Activated T-cell treated with anti-CD3 and anti-CD28 coated beads for 1 hour (primary cell): ENCODE measurements at places on chromosomes 2 and 18.

- no peak for DNase-seq
These were observed 421.3 kb upstream of the NXPH2 start for GRCh38 chr2:139201516-139201915.

GRCh38 chr2:64727013-64727767, 73.5 kb upstream of the SERTAD2 start:
- no peak for DNase-seq

GRCh38 chr2:192286093-192286701, 91.5 kb upstream of the TMEFF2 start:
- no peak for DNase-seq

- no peak for DNase-seq
These were observed 7.2 kb upstream of the PROC start for GRCh38 chr2:127410871-127411652.

GRCh38 chr18:33594799-33595198, 16.8 kb downstream of the ASXL3 start:
- no peak for DNase-seq

GRCh38 chr2:161165811-161166210, 5.6 kb downstream of the TANK start:
- DNase-seq: no peak

- DNase-seq: no peak
These were observed 10.5 kb downstream of the GDF7 start for GRCh38 chr2:20677301-20678085.

DNA sequence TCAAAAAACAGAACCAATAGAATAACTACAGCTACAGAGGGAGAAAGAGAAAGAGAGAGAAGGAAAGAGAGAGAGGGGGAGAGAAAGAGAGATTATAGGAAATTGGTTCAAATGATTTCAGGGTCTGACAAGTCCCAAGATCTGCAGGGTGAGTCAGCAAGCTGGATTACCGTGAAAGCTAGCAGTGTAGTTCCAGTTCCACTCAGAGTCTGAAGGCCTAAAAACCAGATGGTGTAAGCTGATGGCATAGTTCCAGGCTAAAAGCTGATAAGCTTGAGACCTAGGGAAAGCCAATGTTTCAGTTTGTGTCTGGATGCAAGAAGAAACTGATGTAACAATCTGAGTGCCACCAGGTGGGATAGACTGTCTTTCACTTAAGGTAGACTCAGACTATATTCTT, 397.7 kb downstream of the TRIB2 start:
- DNase-seq: no peak

DNA sequence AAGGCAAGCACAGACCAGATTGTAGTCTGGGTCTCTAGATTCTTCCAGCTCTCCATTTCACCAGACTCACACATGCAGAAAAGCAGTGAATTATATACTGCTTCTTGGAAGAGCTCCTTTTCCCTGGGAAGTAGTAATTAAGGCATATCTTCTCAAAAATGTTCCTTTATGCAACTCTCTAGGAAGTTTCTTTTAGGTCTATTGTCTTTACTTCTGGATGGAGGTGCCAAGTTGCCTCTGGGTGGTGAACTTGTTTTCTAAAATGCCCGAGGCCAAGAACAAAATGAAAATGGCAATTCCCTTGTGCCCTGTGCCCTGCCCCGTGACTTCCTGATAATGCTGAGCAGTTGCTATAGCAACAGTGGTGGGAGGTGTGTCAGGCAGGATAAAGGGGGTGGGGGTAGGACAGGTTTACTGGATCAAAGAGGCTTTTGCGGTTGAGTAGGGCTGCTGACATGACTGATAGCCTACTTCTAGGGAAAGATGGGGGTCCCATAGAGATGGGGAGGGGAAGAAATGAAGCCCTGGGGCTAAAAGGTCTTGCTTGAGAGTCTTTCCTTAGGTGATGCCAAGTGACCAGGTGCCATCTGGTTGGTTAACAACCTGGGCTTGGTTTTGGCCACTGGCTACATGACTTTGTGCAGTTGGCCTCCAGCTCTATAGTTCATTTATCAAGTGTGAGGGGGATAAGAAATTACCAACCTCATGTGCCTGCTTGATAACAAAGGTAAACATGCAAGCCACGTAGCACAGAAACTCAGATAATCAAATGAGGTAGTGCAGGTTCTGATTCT, 11.8 kb downstream of the IGFBP2 start:
- no peak for DNase-seq

- no peak for DNase-seq
These were observed 247.5 kb upstream of the LRATD1 start for GRCh38 chr2:14385043-14385442.

DNA sequence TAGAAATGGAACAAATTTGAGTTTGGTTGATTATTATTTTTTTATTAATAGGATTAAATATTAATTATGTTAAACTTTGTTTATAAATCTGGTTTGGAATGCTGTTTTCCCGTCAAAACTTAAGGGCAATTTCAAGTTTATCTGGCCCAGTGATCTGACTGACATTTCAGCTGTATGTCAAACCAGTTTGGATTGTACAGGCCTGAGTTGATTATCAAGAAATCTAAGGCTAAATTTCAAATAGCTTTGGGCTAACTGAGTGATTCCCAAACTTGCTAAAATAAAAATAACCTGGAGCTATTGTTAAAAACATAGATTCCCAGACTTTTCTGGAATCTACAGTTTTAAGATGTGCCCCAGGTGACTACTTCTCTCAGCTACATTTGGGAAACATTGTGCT, 65.9 kb upstream of the SPOPL start:
- no peak for DNase-seq

DNA sequence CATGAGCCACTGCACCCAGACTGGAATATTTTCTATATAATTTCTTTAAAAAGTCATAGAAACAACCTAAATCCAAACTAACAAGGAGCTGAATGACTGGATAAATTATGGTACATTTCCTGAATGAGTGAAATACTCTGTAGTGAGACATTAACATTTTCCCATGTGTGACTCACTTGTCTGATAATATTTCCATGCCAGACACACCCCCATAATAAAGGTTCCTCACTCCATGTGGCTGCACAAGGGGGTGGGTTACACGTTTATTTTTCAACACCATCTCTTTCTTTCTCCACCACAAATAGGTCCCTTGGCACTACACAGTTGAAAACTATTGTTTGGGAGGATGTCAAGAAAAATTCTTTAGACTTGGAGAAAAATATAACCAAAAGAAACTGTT, 266.3 kb upstream of the LYPD1 start:
- DNase-seq: no peak

DNA sequence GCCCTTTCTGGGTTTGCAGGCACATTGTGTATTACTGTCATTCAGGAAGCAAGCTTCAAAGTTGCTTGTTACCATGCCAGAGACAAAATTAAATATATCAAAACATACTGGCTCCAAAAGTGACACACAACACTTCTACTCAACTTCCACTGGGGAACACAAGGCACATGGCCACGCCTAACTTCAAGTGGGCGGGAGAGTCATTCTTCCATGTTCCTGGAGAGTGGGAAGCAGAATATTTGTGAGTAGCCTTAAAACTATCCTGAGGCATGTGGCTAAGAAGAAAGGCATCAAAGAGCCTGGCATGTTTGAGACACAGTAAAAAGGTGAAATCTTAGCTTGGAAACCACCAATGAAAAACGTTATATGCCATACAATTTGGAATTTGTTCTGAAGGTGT, 90.5 kb upstream of the TACR1 start:
- DNase-seq: no peak

DNA sequence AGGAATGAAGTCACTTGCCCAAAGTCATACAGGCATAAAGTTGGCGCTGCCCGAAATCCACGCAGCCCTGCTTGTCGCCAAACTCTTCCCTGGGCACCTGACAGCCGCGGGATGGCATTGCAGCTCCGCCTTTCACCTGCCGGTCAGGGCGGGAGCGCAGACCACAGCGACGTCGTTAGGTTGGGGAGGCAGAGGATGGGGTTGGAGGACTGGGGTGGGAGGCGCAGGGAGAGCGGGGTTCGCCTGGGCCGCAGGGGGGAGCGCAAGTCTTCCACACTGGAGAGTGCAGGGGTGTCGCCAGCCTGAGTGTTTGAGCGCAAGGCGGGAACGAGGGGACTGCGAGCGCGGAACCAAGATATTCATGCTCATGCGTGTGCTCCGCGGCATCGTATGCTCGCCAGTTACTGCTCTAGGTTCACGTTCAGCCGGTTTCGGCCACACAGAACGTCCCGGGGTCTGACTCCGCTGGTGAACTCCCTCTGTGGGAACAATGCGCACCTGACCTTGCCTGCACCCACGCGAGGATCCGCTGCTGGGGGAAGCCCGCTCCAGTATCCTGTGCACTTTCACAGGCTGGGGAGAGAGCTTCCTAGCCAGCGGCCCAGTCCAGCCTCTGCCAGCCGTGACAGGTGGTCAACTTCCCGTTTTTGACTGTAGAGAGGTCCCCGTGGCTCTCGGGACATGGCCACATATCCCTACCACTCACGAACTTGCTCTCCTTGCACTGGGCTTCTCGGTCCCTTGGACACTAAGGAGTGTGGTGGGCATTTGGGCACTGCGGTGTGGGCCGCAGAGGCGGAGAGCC, 767 bp upstream of the NPPC start:
- DNase-seq: no peak

GRCh38 chr2:179751163-179751809, 110.1 kb downstream of the ZNF385B start:
- DNase-seq: no peak

DNA sequence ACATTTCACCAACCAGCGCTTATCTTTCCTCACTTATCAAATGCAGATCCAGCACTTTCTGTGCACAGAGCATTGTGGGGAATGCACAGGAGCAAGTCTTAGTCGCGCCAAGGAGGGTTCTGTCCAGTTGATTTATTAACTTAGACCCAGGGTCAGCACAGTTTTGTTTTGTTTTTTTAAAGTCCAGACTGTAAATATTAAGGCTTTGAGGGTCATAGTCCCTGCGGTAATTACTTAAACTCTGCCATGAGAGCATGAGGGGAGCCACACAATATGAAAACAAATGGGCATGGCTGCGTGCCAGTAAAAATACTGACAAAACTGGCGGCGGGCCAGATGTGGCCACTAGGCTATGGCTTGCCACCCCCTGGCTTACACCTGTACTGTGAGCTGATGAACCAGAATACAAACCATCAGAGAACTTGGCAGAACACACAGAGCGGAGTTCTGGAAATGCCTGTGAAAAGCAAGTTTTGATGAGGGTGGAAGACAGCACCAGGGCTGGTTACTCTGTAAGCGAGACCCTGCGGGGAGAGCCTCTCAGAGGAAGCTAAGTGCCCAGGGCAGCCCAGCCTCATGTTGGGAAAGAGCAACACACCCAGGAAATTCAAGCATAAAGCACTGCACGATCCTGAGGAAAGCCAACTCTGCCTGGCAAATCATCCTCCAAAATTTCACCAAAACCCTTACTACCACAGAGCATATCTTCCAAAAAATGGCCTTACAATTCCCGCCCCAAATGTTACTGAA, 43.6 kb downstream of the L3MBTL4 start:
- DNase-seq: no peak

GRCh38 chr2:222554517-222554916, 101.4 kb downstream of the FARSB start:
- no peak for DNase-seq

DNA sequence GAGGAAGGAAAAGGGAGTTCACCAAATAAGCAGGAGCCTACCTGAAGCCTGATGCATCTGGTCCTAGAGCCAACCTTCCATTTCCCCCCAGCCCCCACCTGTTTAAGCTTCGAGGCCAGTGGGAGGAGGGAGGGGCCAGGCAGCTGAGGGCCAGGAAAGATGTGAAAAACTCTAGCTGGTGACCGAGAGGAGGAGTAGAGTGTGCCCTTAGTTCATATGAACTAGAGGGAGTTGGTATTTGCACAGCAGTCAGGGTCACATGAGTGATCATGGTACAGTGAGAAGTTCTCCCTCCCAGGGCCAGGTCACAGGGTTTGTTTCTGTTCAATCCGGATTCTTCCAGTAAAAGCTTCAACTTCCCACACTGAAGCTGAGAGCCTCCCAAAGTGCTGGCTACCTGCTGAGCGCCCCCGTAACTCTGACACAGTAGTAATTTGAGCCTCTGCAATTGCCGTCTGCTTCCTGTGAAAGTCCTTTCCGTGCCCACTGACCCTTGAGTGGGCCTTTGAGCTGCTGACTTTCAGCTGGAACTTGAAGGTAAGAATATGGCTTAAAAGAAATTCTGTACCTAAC, at the start of gene SULT1C2:
Gene SULT1C2 (plus strand): TSS at position 362 of the 573 bp plus-strand sequence. CDS start 4,773 bp downstream, outside the sequence.
- DNase-seq: no peak

DNA sequence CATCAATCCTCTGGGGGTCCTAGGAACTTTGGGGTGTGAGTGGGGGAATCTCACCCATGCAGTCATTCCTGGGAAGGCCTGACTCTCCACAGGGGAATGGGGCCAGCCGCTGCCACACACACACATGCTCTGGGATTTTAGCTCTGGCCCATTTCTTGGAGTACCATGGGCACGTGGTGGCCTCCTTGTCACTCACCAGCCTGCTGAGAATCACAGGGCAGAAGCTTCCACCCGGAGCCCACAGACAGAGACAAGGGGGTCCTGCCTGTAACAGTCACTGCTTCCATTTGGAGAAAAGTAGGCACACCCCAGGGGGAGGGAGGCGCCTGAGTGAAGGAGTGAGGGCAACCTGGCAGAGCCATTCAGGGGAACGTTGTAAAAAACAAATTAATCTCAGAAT, 48.8 kb downstream of the TWIST2 start:
- no peak for DNase-seq

- DNase-seq: no peak
These were observed 99.1 kb upstream of the NEUROD1 start for GRCh38 chr2:181779288-181780021.

DNA sequence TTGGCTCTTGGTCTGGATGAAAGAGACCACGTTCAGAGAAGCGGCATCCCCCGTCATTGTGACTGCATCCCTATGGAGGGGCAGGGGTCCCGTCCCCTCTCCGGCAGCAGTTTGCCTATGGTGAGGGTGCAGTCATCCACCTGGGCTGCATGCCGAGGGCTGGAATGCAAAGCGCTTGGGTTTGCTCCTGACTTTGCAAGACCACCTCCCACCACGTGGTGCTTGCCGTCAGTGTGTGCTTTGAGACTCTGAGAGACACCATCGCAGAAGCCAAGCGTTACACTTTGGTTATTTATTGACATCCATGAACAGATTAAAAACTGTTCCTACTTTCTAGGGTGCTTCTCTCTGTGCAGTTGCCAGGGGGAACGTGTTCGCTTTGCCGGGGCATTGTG, 59.5 kb downstream of the SH3RF3 start:
- no peak for DNase-seq

DNA sequence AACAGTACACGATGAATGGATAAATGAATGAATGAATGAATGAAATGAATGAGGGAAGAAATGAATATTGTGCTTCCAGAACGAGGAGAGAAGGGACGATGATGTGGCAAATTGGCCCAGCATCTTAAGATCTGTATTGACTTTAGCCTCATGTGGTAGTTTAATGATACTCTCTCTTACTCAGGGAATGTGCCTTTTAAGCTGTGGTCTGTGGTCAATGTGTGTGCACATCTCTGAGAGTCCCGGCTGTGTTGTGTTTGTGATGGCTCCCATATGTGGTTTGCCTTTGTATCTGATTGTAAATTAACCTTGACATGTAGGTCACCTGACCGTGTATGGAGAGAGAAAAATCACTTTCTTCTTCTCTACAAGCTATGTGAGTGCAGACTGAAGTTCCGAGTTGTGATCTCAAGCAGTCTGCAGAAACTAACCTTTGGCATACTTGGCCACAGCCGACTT, 91.2 kb downstream of the NEDD4L start:
- no peak for DNase-seq
